ENCODE measurements at places on chromosomes 6 and 20.

GRCh38 chr6:112357791-112358190 lies 10.7 kb downstream of the RFPL4B start:
- no peaks in the 10 kb centered on the region for H3K4me1 ChIP-seq
- H3K4me3 ChIP-seq: no peak overlapping the region
- H3K27me3 ChIP-seq: no peaks in the 10 kb centered on the region
- peak; percentile 72 for DNase-seq
- no peaks in the 10 kb centered on the region for H3K36me3 ChIP-seq

- DNase-seq: peak; percentile 38
- H3K27ac ChIP-seq: peak overlapping the region; percentile 17
- H3K4me3 ChIP-seq: peak overlapping the region; percentile 85
- peaks cover 2% of the 10 kb centered on the region for H3K36me3 ChIP-seq
- H3K4me1 ChIP-seq: peaks cover 9% of the 10 kb centered on the region
Measured at GRCh38 chr6:2970034-2970685, 1.2 kb downstream of the SERPINB6 start.

DNA sequence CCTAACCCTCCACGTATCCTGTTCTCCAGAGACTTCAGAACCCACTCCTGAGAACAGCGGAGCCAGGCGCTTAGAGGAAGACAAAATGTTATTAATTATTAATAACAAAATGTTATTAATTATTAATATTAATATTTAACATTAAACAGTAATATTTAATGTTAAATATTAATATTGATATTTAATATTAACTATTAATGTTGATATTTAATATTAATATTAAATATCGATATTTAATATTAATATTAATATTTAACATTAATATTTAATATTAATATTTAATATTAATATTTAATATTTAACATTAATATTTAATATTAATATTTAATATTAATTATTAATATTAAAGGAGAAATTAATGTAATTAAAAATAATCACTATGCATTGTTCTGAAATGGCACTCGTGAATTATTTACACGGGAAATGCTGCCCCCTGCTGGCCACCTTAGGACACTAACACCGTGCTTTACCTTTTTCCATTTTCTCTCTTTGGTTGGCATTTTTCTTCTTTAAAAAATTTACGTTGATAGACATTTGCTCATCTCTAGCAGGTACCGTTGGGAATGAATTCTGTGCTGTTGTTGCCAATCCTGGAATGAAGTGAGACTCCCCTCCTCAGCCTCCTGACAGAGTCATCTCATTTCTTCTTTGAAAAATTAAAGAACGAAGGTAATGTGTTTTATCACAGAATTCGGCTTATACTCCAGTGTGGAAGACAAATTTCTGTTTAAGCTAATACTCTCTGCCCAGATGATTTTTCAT lies 7.5 kb upstream of the GGTLC1 start:
- H3K4me3 ChIP-seq: no peak overlapping the region
- H3K27me3 ChIP-seq: peaks cover 33% of the 10 kb centered on the region
- H3K4me1 ChIP-seq: no peaks in the 10 kb centered on the region
- H3K27ac ChIP-seq: no peak overlapping the region
- no peaks in the 10 kb centered on the region for H3K36me3 ChIP-seq
- DNase-seq: peak; percentile 12

DNA sequence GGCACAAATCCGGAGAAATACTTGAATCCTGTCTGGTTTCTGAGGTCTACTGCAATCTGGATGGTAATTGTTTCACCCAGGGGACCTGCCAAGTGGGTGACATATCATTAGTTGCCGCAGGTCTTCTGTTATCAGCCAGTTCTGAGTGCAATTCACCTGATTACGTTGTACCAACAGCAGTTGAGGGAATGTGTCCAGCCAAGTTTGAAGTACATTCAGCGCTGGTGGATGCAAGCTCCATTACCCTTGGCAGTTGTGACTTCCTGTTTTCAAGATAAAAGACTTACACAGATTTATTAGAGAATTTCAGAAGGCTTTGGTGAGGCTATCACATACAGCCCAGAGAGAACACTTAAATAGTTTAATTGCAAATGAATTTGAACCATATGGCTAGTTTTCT lies 42.8 kb downstream of the FNDC1 start:
- H3K4me3 ChIP-seq: no peak overlapping the region
- H3K36me3 ChIP-seq: no peaks in the 10 kb centered on the region
- DNase-seq: no peak
- H3K27me3 ChIP-seq: no peaks in the 10 kb centered on the region
- H3K27ac ChIP-seq: no peak overlapping the region

DNA sequence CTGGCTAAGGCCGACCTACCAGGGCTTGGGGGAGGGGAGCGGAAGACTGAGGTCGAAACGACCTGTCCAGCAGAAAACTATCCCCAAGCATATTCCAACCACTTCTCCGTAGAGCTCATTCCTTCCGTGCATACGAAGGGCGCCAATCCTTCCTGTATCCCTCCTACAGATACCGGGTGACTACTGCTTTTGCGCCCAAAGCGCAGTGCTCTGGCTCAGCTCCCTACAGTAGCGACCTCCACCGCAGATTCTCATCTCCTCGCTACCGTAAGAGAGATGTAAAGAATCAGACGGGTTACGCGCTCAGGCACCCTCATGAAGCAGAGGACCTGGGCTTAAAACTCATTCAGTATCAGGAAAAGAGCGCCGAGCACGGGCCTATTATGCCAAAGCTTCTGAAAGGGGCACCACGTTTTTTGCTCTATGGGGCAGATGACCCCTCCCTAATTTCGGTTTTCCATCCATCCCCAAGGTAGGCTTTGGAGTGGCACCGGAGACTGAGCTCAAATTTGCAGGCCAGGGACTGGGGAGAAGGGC lies 563 bp upstream of the NNAT start:
- no peak overlapping the region for H3K27ac ChIP-seq
- peak; percentile 13 for DNase-seq
- peaks cover 41% of the 10 kb centered on the region for H3K4me1 ChIP-seq
- no peaks in the 10 kb centered on the region for H3K27me3 ChIP-seq
- peaks cover 35% of the 10 kb centered on the region for H3K36me3 ChIP-seq

DNA sequence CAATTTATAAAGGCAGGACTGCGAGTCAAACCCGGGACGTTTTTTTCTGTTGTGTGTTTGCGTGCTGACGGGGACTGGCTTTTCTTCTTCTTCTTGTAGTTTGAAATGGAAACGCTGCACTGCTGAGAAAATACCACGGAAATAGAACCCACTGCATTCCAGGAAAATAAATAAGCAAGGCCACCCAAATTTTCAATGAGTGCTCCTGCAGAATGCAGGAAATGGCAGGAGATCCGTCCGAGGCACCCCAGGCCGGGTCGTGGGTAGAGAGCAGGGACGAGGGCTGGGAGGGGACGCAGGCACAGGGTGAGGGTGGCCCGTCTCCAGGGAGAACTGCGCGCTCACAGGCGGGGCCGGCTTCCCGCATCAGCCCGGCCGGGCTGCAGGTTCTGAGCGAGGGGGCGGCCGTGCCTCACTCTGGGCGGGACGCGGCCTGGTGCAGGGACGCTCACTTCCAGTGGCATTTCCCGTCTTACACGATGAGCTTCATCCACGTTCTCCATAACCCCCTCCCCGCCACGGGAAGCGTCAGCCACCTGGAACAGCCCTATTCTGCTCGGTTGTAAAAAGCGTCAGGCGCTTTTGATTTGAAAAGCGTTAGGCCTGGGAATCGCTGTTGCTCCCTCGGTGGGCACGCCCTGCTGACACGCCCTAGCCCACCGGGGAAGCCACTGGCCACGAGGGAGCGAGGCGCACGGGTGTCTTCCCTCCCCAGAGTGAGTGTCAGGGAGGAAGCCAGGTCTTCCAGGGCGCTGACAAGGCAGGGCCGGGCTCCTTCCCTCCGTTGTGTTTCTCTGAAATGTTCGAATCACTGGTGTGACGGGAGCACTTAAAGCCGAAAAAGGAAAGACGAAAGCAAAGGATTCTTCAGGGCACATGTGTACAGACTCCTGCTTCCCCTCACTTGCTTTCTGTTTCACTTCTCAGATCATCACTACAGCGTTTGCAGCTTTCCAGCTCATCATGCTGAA lies 17.9 kb upstream of the EXOC2 start:
- H3K4me3 ChIP-seq: peak overlapping the region; percentile 68
- DNase-seq: peak; percentile 91
- no peaks in the 10 kb centered on the region for H3K36me3 ChIP-seq
- H3K27ac ChIP-seq: peak overlapping the region; percentile 44

- DNase-seq: peak; percentile 26
- no peak overlapping the region for H3K4me3 ChIP-seq
- H3K4me1 ChIP-seq: no peaks in the 10 kb centered on the region
- H3K27me3 ChIP-seq: no peaks in the 10 kb centered on the region
- no peak overlapping the region for H3K27ac ChIP-seq
Measured at GRCh38 chr20:48957533-48957932, 36.0 kb downstream of the ARFGEF2 start.

- DNase-seq: peak; percentile 20
- H3K27ac ChIP-seq: no peak overlapping the region
- no peak overlapping the region for H3K4me3 ChIP-seq
- H3K27me3 ChIP-seq: no peaks in the 10 kb centered on the region
- no peaks in the 10 kb centered on the region for H3K4me1 ChIP-seq
Measured at GRCh38 chr6:45148711-45149341, 179.3 kb upstream of the RUNX2 start.

DNA sequence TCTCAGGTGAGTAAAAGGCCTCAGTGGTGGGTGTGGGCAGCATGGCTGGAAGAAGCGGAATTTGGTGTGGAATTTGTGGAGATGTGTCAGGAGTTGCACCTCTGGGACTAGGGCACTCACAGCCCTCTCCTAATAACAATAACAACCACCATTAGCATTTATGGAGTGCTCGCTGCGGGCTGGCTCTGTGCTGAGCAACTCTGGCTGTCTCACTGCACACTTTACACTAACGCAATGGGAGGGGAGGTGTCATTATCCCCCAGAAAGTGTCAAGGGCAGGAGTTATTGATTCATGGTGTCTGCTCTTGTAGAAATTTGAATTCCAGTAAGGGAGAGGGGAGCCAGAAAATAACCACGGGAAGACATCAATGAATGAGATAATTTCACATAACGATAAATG lies 22.7 kb upstream of the SCRT2 start:
- peak overlapping the region; percentile 9 for H3K4me3 ChIP-seq
- DNase-seq: no peak
- peaks cover 10% of the 10 kb centered on the region for H3K27me3 ChIP-seq
- H3K4me1 ChIP-seq: no peaks in the 10 kb centered on the region
- no peaks in the 10 kb centered on the region for H3K36me3 ChIP-seq
- H3K27ac ChIP-seq: no peak overlapping the region

DNA sequence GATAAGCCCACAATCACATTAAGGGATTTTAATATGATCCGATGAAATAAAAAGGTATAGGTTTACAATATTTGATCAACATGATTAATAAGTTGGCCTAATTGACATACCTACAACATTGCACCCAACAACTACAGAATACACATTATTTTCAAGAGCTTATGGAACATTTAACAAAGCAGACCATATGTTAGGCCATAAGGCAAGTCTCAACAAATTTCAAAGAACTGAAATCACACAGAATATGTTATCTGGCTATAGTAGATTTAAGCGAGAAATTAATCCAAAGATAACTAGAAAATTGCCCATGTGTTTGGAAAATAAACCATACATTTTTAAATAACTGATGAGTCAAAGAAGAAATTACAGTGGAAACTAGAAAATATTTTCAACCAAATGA lies 126.0 kb upstream of the KCNG1 start:
- no peak overlapping the region for H3K4me3 ChIP-seq
- peaks cover 52% of the 10 kb centered on the region for H3K27me3 ChIP-seq
- H3K27ac ChIP-seq: no peak overlapping the region
- no peaks in the 10 kb centered on the region for H3K36me3 ChIP-seq
- no peak for DNase-seq

DNA sequence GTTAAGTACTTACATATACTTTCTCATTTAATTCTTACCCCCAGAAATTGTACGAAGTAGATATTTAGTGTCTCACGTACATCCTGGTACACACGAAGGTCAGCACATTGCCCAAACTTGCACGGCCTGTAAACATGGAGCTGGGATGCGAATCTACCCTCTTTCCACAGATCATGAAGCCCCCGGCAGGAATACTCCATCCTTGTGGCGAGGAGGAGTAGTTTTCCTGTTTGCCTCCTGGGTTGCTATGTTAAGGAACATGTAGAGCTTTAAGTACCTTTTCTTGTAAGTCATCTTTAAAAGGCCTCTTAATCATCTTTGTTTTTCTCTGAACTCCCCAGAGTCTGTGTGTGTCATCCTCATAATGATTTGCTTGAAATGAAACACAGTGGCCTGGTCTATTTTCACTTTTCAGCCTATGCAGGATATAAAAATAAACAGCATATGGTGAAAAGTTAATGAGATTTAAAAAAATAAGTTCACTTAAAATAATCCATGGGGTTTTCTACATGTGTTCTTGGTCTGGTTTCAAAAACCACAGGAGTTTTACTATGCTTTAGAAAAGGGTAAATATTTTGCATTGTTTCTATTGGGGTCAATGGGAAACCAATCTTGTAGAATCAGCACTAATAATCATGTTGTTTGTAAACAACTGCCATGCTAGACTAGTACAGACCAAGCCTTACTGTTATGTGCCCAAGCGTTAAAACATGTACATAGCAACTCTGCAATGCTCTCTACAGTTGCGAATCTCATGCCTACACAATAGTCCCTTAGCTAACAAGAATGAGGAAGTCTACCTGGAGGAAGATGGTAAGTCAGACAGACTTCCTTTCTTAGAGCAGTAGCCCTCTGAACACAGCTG lies 9.3 kb upstream of the ARID1B start:
- peak overlapping the region; percentile 0 for H3K27ac ChIP-seq
- peak; percentile 27 for DNase-seq
- no peaks in the 10 kb centered on the region for H3K27me3 ChIP-seq
- H3K4me3 ChIP-seq: no peak overlapping the region
- no peaks in the 10 kb centered on the region for H3K4me1 ChIP-seq

- DNase-seq: peak; percentile 21
- no peaks in the 10 kb centered on the region for H3K36me3 ChIP-seq
- H3K27me3 ChIP-seq: peaks cover 76% of the 10 kb centered on the region
- no peak overlapping the region for H3K4me3 ChIP-seq
- no peak overlapping the region for H3K27ac ChIP-seq
- H3K4me1 ChIP-seq: peaks cover 3% of the 10 kb centered on the region
Measured at GRCh38 chr20:45111799-45112471, 3.0 kb downstream of the WFDC5 start.

DNA sequence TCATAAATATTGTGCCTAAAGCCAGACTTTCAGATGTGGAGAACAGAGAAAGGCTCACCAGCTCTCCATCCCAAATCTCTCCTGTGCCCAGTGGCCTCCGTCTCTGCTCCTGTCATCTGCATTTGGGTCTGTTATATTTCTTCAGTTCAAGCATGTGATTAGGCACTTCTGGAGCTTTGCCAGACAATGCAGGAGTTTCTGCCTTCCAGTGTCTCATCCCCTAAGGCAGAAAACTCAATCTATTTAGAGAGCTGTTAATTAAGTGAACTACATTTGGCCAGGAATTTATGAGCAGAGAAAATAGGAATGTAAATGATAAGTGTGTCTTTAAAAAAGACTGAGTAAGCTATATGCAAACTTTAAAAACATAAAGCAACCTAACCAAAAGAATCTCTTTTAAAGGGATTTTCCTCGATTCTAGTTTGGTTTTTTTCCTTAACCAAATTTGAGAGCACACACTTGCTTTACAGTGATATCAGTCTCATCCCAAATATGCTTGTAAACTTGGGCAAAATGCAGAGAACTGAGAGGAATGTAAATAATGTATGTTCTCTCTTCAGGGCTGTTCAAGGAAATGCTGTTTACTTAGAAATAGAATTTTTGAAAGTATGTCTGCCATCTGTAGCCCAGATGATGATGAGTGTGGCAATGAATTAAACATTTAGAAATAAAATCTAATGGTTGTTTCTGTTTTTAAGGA lies 113.9 kb downstream of the ELOVL4 start:
- H3K4me1 ChIP-seq: no peaks in the 10 kb centered on the region
- H3K27me3 ChIP-seq: no peaks in the 10 kb centered on the region
- no peaks in the 10 kb centered on the region for H3K36me3 ChIP-seq
- no peak overlapping the region for H3K4me3 ChIP-seq

Measured in mesenchymal stem cell (in vitro differentiated cells and primary cell).